ENCODE measurements at places on chromosomes 3 and 15.

- DNase-seq, result no peak
Measured at GRCh38 chr3:143604402-143605185, 243.7 kb downstream of the SLC9A9 start.

- no peak for DNase-seq
Measured at GRCh38 chr3:128546646-128547045, 53.6 kb upstream of the GATA2 start.

DNA sequence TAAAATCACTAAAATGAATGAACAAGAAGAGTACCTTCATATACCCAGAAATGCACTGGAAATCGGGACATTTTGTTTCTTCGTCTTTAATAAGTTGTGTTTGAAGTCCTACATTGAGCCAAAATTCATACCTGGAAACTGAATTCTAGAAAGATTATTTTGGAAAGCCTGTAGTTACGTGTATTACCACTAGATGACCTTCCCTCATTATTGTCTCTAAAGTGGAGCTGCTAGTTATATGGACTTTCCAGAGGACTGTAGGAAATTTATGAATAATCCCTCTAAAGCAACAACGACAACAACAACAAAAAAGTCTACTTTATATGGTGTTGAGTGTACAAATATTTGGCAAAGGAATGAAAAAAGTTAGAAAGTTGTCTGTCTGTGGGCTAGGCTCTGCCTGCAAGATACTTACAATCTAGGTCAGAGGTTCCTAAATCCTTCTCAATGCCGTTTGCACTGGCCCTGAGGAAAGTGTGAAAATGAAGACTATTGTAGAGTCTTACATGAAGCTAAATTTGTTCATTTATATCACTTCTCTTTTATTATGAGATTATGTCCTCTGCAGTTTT, 234.8 kb upstream of the NR2E3 start:
- no peak for DNase-seq

- DNase-seq, result no peak
Measured at GRCh38 chr15:40790718-40791117, 16.2 kb upstream of the ZFYVE19 start.

GRCh38 chr3:61030469-61031035, 220.7 kb downstream of the FHIT start:
- no peak for DNase-seq
